ENCODE measurements at places on chromosomes 12 and 14. TPM values are rescaled to one million over a fixed set of nuclear protein-coding genes. Genes with fewer than 3 reads are reported as not detected.

DNA sequence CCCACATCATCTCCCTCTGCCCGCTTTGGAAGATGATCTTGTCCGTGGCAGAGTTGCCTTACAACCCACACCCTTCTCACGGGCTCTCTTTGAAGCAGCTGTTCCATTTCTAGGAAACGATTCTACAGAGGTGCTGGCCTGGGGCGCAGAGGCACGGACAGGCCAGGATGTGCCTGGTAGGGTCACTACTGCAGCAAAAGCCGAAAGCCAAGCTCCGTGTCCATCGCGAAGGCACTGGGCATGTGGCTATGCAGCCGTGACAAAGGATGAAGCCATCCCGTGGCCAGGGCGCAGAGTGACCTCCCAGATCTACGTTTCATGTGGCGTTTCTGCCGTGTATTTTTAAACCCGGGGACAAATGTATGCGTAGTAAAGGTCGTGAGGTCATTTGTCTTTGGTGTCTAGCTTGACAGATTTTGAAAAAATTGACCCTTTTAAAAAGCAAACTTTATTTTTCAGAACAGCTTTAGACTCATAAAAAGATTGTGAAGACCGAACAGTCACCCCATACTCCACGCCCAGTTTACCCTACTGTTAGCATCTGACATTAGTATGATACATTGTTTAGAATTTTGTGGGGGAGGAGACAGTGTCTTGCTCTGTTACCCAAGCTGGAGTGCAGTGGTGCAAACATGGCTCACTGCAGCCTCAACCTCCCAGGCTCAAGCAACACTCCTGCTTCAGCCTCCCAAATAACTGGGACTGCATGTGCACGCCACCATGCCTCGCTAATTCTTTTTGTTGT, 40.4 kb upstream of the NCOR2 start:
- no peak for DNase-seq

DNA sequence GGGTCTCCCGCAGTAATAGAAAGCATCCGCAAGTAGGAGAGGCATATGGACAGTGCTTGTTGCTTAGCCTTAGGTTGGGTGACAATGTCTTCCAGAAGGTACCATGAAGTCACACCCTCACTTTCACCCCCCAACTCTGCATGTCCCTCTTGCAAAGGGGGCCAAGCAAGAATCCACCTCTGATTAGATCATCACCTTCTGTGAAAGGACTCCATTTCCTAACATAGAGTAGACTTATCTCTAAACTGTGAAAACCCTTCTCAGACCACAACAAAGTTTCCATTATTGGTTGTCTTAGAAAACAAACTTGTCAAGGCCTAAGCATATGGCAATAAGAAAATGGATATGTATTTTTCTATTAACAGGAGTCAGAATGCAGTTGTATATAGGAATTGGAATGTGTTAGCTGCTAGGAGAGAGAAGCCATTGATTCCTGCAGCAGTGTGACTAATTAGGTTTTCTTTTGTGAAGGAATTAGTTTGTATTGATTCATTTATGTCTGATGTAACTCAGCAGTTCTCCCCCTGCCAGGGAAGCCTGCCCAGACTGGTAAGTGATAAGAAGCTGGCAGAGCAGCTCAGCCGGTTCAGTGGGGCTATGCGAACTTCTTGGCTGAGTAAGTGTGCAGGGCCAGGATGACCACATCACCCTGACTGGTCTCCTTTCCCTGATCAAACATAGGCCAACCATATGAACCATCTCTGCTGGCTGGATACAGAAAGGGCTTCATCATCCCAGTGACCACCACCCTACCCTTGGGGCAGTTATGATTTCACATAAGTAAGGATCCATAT, 107.3 kb upstream of the CCDC196 start:
- no peak for DNase-seq

- no peak for DNase-seq
These were observed 31.2 kb upstream of the USP44 start for GRCh38 chr12:95582230-95583058.

GRCh38 chr14:68846466-68846865, 53.6 kb upstream of the ZFP36L1 start:
- no peak for DNase-seq

- peak; percentile 48 for DNase-seq
These were observed 102.0 kb downstream of the EGLN3 start for GRCh38 chr14:33848706-33849454.

DNA sequence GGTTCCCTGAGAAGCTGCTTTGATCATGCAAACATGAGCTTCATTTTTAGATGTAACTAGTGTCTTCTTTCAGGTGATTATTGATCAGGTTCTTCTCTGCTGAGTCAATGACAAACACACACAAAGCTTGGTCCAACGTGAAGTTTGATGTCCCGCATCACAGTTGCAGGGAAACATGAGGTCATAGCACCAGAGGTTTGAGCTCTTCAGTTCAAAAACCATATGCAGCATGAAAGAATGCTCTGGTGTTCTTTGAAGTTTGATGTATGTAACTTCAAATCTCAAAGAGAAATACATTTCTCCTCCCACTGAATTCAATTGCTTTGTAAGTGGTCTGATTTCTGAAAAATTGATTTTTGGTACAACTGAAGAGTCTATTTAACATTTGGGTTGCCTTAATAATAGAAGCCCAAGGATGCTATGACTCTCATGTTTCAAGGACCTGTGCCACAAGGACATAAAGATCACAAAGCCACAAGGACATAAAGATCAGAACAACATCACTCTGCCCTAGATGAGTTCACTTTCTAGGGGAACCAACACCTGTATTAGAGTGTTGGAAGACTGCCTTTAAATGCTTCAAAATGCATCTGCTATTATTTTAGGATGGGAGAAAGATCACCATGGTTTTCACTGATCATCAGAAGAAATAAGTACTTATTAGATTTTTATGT, 31.1 kb upstream of the AMIGO2 start:
- no peak for DNase-seq

DNA sequence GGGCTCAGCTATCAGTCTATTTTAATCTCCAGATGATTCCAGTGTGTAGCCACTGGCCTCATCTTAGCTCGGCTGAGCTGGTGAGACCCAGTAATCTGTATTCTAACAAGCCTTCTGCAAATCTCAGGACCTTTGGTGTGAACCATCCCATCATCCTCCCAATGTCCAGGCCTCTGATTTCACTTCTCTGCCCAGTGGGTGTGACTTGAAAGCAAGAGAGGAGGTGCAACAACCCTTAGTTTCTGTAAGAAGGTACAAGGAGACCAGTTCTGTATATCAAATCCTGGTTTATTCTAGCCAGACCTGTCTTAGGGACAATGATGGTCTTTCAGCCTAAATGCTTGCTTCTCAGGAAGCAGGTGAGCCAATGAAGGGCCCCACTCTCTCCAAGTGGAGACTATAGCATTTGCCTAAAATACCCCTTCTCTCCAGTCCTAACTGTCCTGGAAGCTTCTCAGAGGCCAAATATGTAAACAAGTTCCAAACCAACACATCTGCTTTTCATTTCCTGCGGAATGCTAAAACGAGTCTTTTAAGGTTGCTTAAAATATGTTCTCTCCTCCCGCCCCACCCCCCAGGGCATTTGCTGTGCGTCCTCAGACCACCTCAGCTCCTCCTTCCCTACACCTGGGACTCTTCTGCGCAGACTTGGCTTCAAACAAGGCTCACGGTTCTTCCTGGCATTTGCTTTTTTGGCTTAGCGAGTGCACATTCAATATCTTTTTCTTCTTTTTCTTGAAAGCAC, 78.4 kb upstream of the FUT8 start:
- DNase-seq: peak; percentile 68

GRCh38 chr14:53338192-53338591, 185.1 kb upstream of the DDHD1 start:
- no peak for DNase-seq

DNA sequence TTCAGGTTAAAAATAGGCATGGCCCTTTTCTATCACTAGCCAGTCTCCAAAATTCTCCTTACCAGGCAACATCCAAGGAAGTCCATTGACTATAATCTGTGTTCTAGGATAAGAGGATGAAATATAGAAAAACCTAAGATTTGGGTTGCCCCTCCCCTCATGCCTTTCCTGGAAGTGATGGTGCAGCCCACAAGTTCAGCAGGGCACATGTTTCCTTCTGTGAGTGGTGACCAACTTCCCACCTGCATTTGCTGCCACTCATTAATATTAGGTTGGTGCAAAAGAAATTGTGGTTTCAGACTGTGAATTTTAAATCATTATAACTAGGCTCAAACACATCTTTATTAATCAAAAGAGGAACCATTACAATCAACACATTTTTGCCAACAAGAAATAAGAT, 250.5 kb upstream of the FKBP4 start:
- DNase-seq: no peak

GRCh38 chr14:26841326-26841725, 243.5 kb upstream of the NOVA1 start:
- no peak for DNase-seq

GRCh38 chr12:71999795-72000194, 61.1 kb downstream of the TPH2 start:
- no peak for DNase-seq

- DNase-seq: no peak
These were observed 74.8 kb downstream of the PAPOLA start for GRCh38 chr14:96576937-96577336.

DNA sequence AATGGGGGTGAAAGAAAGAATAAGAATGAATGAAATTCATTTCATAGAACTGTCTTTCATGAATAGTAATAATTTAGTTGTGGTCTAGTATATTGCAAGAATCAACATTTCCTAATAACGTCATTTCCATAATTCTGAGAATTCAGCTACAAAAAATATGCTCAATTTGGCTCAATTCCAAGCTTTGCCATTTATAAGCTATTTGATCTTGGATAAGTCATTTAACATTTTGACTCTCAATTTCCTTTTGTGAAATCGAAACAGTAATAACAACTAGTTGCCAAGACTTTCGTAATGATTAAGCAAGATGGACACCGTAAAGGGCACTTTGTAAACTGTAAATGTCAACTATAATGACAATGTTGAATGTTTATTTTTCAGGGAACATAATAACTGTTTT, 18.1 kb downstream of the NOS1 start:
- no peak for DNase-seq

DNA sequence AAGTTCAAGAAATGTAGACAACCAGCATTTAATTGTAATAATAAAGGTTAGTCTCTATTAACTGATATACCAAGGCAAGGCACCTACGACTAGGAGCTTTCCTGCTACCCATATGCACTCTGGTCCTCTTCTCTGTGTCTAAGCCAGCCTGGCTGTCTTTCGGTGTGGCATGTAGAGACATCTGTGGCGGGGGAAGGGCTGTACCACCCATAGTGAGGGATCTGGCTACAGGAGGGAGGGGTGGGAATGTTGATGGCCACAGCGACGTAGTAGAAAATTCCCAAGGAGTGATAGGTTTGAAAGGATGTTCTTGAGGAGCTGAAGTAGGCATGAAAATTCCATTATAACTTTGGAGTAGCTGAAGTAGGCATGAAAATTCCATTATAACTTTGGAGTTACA, 344.2 kb downstream of the ATP23 start:
- DNase-seq: no peak

DNA sequence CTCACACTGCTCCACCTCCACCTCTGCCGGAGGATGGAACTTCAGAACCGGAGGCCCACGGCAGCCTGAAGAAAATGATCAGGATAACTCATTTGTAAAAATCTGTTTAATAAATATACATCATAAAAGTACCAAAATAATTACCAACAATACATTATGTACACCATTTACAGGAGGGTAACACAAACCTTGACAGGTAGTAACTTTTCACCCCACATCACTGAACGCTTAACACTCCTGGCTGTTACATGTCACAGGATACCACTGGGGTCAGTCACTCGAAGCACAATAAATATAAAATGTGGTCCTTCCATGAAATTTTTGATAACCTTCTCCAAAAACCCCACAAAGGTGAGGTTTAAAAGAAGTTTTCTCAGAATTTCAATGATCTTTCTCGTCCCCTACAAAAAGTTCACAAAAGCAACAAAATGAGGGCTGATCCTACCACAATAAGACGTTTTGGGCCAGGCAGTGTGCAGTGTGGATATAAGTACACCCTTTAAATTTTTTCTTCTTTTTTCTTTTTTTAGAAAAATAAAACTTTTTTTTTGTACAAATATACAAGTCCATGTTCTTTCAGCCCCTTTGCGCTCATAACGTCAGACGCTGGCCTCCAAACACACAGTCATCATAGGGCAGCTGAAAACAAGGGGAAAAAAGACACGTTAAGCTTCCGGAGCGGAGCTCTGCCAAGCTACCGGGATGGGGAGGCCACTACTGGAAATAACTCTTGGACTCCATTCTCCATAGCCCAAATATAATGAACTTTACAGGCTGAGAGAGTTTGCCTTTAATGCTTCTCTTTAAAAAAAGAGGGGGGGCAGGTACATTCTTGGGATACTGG, 2.9 kb downstream of the NFKBIA start:
- peak; percentile 36 for DNase-seq

- no peak for DNase-seq
These were observed 153.7 kb upstream of the SLC38A2 start for GRCh38 chr12:46526233-46526632.

DNA sequence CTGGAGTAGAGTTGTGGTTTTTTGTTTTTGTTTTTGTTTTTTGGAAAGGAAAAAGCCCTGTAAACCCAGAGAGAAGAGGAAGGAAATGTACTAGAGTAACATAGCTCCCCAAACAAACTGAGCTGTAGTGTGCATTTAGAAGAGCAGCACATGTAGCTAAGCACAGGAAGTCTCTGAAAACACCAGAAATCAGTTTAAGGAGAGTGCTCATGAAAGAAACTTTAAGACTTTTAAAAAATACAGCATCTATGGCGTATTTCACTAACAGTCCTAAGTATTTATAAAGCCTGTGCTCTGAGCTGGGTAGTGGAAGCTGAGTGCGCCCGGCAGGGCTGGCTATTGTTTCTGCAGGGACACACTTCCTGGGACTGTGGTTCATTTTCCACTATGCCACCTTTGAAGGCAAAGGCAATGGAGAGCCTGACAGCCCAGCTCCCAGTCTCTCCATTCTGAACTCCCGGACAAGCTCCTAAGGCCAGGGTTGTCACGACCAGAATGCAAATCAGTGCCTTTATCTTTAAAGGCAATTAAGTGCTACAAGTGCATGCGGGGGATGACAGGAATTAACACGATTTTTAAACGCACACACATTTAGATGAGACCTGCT, 45.4 kb downstream of the NIN start:
- no peak for DNase-seq

WIF1 gene
- not detected for total RNA-seq

TMPRSS12 gene
- total RNA-seq: not detected

OS9 gene
- 77.0 TPM for total RNA-seq

C14orf119 gene
- total RNA-seq: 28.8 TPM

TSPAN11 gene
- 0.05 TPM for total RNA-seq

GPR65 gene
- total RNA-seq: 0.17 TPM

PPP1R13B gene
- total RNA-seq: 11.8 TPM

PTCSC3 gene
- total RNA-seq: not detected

GLT8D2 gene
- 0.87 TPM for total RNA-seq

NYNRIN gene
- 1.8 TPM for total RNA-seq

DAD1 gene
- total RNA-seq: 257 TPM

WNT1 gene
- total RNA-seq: not detected

OASL gene
- total RNA-seq: 0.11 TPM

PSME1 gene
- 69.2 TPM for total RNA-seq

Measured in gastrocnemius medialis (tissue), 4 donors.